ENCODE measurements at places on chromosomes 4 and X.

DNA sequence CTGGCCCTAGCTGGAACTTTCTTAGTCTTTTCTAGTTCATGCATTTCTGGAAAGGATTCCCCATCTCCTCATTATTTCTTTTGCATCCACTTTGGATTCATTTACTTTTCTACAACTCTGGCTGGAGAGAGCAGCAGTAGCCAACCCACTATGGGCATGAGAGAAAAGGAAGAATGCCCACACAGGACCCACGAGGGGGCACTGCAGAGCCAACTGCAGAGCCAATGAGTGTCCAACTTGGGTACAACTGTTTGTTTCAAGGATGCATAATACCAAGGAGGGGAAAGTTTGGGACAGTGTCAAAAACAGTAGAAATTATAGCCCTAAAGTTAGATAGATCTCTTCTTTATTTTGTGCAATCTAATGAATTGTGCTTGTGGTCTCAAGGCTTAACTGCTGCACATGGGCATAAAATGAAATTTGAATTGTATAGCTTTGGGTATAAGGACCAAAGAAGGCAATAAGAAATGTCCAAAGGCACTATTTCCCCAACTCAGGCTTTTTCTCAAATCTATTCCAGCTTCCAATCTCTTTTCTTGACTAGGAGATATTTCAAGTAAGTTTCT lies 230.6 kb downstream of the NSUN7 start:
- no peak for DNase-seq

GRCh38 chrX:72395237-72395636 lies 89.5 kb upstream of the CITED1 start:
- DNase-seq = no peak

GRCh38 chr4:183788308-183788905 lies 116.7 kb upstream of the STOX2 start:
- DNase-seq = no peak

- no peak for DNase-seq
Measured at GRCh38 chr4:186669735-186670134, 53.9 kb downstream of the FAT1 start.

GRCh38 chrX:110167952-110168451 lies 149.9 kb downstream of the AMMECR1 start:
- peak; percentile 2 for DNase-seq
